ENCODE measurements at places on chromosomes 13 and 19.
A peak's percentile ranks its signal among the peaks of the same experiment; 100 is the strongest.

DNA sequence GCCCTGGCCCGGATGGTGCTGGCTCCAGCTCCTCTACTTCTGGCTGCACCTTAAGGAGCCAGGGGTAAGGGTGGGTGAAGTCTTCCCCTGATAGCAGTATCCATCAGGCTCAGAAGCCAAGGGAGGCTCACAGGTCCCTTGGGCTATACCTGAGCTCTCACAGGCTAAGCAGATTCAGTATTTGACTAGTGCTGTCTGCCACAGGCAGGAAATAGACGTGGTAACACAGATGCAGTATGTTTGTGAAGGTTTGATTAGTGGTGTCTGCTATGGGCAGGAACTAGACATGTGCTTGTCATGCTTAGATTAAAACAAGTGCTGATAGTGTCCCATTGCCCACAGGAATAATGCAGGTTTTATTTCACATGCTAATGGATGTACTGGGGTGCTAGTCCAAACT, 4.0 kb downstream of the SYT5 start:
- no peak for DNase-seq

DNA sequence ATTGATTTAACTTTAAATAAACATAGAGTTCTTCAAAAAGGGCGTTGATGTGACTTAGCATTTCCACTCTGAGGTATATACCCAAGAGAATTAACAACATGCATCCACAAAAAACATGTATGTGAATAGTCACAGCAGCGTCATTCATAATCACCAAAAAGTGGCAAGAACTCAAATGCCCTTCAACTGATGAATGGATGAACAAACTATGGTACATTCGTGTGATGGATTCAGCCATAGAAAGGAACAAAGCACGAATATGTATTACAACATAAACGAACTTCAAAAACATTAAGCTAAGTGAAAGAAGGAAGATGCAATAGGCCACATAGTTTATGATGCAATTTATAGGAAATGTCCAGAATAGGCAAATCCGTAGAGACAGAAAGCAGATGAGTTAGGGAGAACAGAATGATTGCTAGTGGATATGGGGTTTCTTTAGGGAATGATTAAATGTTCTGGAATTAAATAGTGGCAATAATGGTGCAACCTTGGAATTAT, 72.3 kb upstream of the UQCRFS1 start:
- DNase-seq: no peak

DNA sequence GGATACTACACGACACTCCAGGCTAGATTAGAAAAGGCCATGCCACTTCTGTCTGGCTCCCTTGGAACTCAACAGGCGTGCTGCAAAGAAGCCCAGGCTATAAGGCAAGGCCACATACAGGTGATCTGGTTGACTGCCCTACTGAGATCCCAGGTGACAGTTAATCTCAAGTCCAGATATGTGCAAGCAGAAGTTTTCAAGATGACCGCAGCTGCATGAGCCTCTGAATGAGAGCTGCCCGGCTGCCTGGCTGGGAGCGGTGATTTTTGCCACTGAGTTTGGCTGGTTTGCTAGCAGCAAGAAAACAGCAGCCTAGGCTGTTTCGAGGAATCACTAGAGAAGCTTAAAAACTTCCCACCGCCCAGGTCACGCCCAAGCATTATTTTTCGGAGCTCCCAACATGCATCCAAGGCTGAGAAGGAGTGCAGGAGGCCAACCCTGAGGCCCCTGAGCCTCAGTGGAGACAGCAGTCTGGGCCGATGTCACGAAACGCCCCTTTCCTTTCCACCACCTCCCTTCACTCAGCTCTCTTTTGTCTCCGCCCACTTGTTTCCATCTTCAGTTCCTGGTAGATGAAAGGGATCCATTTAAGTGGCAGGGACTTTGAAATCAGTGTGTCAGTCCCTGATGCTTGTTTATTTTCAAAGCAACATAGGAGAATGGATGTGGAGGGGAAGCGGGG, 14.0 kb upstream of the URI1 start:
- DNase-seq: no peak

DNA sequence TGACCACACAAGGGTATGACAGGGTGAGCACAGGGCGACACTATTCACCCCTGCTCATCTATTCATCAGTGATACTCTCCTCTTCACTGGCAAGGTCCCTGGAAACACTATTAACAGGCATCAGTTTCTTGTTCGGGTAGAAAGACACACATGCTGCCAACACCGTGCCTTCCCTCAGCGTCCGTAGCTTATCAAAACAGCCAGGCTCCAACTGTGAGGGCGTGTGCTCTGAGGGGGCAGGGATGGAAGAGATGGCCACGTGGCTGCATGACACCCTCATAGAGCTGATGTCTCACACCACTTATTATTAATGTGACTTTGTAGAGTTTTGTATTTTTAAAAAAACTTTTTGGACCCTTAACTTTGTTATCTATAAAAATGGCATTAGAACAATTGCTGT, 160.3 kb downstream of the ITGBL1 start:
- no peak for DNase-seq

- no peak for DNase-seq
These were observed 7.4 kb upstream of the OLFM2 start for GRCh38 chr19:9943744-9944143.

- no peak for DNase-seq
These were observed 22.3 kb downstream of the SLC7A1 start for GRCh38 chr13:29573190-29573589.

- no peak for DNase-seq
These were observed 40.7 kb upstream of the DCUN1D2 start for GRCh38 chr13:113531041-113531873.

GRCh38 chr19:19558055-19558454, 20.0 kb downstream of the CILP2 start:
- DNase-seq: no peak

GRCh38 chr13:28044608-28045007, 55.8 kb downstream of the FLT3 start:
- no peak for DNase-seq

GRCh38 chr13:46717275-46717674, 79.7 kb downstream of the ESD start:
- DNase-seq: no peak

DNA sequence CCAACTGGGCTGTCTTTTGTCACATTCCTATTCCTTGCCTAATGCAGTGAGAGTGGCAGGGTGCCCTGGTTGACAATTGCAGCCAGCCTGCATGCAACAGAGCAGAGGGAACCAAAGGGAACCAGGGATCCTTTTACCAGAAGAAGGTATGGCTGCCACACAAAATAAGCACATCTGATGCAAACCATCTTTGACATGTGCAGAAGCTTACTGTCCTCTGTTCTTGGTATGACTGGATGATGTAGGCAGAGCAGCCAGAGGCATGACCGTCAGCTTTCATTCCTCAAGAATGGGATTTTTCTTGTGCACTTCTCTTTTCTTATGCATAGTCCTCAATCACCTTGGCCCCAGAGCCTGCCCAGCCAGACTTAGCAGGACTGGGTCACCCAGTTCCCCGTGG, 116.1 kb downstream of the UQCRFS1 start:
- no peak for DNase-seq

GRCh38 chr13:106683918-106684317, 116.0 kb upstream of the ARGLU1 start:
- DNase-seq: no peak

- no peak for DNase-seq
These were observed 7.4 kb downstream of the ACTMAP start for GRCh38 chr19:40742886-40743285.

- DNase-seq: no peak
These were observed 439.1 kb upstream of the ZNF507 start for GRCh38 chr19:31906111-31906871.

DNA sequence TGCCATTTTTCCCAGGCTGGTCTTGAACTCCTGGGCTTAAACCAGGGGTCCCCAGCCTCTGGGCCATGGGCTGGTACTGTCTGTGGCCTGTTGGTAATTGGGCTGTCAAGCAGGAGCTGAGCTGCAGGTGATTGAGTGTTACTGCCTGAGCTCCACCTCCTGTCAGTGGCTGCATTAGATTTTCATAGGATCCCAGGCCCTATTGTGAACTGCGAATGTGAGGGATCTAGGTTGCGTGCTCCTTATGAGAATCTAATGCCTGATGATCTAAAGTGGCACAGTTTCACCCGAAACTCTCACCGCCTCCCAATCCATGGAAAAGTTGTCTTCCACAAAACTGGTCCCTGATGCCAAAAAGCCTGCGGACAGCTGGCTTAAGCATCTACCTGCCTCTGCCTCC, 16.6 kb upstream of the ZNF536 start:
- no peak for DNase-seq

GRCh38 chr19:27770095-27770494, 1442.9 kb downstream of the UQCRFS1 start:
- DNase-seq: no peak

GRCh38 chr13:113064534-113065405, 40.8 kb upstream of the F7 start:
- DNase-seq: no peak

DNA sequence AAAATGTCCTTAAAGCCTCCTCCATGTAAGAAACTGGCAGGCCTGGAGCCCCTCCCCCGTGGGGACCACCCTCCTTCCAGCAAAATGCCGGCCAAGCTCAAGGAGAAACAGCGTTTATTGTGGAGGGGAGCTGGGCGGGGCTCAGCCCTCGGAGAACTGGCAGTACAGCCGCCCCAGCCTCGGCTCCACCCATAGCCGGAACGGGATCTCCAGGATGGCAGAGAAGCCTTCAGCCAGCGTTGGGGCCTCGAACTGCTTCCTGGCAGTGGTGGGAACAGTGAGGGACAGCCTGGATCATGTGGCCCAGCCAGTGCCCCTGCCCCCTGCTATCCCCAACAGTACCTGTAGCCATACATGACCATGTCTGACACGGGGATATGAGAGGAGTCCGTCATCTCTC, 6.3 kb downstream of the PNKP start:
- DNase-seq: no peak

GRCh38 chr13:60590800-60591747, 194.1 kb downstream of the TDRD3 start:
- no peak for DNase-seq

DNA sequence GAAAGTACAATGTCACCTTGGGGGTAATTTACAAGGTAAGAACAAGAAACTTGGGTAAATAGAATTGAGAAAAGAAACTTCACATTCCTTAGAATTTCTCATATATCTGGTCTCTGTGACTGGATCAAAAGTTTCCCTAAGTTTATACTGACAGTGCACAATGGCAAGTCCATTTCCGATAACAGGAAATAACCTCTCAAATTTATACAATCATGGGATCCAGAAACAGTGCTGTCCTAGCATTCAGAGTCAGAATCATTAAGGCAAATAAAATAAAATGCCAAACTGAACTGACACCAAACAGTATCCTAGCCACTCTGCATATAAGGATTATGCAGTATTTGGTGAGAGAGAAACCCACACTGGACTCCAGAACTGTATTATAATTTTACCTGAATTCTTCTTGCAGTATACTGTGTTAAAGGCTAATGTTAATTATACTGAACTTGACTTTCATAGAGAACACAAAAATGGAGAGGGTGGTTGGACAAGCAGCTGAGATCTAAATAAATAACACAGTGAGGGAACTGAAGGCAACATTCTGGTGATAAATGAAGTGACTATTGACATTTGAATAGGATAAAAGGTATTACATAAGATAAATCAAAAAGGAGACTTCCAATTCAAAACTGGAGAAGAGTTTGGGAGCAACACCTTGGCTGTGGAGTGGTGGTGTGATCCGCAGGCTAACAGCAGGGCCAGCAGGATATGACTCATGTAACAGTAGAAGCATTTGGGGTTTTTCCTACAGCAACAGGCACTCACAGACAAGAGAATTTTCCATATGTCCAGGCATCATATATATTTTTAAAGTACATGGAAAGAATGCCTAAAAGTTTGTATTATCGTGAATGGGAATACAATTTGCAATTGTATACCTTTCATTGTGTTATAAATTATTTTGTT, 932.5 kb upstream of the MIR17HG start:
- no peak for DNase-seq

DNA sequence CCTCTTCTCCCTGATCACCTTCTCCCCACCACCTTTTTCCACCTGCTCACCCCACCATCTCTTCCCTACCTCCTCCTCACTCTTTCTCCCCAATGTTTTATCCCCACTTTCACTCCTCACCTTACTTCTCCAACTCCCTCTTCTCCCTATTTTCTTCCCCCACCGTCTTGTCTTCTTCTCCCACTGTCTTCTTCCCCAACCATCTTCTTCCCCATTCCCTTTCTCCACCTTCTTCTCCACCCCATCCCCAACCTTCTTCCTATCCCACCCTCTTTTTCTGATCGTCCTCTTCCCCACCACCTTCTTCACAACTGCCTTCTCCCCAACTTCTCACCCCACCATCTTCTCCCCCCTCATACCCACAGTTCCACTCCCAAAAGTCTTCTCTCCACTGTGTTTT, 929.4 kb downstream of the UQCRFS1 start:
- no peak for DNase-seq

DNA sequence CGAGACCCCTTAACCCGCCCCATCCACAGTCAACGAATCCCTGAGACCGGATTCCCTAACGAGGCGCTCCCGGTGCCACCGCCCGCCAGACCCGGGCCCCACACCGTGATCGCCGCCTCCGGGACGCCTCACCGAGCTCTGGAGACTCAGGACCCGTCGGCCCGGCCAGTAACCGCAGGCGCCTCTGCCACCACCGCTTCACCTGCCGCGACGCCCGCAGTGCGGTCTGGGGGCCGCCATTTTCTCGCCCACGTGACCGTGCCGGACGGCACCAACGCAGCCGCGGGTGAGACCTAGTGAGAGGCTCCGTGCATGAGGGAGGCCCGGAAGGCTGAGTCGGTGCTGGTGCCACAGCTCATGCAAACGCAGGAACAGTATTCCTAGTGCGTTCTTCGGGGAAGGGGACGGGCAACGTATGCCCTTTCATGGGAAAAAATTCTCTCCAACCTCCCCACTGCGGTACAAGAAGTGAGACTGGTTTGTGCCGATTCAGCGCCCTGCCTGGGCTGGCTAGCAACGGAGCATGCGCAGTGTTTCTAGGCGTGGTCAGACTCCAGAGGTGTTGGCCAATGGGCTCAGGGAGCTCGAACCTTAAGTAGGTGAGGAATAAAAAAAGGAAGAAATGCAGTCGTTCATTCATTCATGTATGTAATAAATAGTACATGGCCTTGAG, at the start of gene DOHH:
Gene DOHH (minus strand): TSS at position 246 of the 673 bp plus-strand sequence. CDS start 3,860 bp downstream, outside the sequence.
- peak; percentile 96 for DNase-seq

- no peak for DNase-seq
These were observed 606.9 kb downstream of the PCDH9 start for GRCh38 chr13:66623129-66623820.

DNA sequence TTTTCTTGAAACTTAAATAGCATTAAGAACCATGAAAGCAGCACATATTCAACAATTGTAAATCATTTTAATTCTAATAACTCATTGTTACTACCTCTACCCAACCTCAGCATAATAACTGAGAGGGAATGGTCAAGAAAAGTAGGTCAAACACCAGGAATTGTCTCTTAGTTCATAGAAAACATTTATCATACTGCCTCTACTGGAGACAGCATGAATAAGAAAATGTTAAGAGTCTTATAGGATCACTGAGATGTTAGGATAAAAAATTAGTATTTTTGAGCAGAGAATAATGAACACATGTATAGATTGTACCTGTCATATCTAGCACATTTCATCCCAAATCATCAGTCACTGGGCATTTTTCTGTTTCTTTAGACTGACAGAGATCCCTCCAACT, 515.3 kb downstream of the PCDH9 start:
- DNase-seq: no peak

- no peak for DNase-seq
These were observed 43.6 kb downstream of the PDS5B start for GRCh38 chr13:32629866-32630265.
